ENCODE measurements at places on chromosomes 12 and 14.

DNA sequence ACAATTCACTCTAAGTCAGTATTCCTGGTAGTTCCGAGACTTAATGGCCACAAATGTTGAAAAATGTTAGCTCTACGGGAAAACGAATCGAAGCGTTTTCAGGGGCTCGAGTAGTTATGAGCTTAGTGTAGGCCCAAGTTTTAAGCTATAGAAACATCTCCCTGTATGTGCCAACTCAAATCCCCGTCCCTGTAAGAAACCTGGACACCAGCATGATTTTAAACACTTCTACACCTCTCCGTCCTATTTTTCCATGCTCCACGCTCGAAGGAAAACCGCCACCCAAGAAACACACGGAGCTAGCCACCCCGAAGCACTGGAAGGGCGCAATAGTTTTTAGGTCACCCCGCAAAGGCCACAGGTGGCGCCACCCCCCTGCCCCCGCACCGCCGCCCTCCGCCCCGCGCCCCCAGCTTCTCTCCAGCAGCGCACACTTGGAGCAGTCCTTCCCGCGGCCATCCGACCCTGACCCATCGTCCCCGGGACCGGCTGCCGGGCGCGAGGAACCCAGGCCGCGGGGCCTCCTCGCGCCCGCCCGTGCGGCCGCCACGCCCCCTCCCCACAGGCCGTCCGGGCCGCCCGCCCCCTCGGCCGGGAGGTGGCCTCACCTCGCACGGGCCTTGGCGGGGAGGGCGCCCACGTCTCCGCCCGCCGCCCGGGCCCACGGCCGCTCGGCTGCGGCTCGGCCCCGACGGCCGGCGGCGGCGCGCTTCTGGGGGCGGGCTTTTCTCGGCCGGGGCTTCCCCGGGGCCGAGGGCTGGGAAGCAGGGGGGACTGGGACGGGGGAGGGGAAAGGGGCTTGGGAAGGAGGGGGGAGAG lies 522 bp downstream of the R3HDM2 start:
- no peaks in the 10 kb centered on the region for H3K27me3 ChIP-seq
- no peak for DNase-seq
- H3K36me3 ChIP-seq, result no peaks in the 10 kb centered on the region
- peak overlapping the region; percentile 91 for H3K27ac ChIP-seq
- H3K4me3 ChIP-seq, result peak overlapping the region; percentile 87

DNA sequence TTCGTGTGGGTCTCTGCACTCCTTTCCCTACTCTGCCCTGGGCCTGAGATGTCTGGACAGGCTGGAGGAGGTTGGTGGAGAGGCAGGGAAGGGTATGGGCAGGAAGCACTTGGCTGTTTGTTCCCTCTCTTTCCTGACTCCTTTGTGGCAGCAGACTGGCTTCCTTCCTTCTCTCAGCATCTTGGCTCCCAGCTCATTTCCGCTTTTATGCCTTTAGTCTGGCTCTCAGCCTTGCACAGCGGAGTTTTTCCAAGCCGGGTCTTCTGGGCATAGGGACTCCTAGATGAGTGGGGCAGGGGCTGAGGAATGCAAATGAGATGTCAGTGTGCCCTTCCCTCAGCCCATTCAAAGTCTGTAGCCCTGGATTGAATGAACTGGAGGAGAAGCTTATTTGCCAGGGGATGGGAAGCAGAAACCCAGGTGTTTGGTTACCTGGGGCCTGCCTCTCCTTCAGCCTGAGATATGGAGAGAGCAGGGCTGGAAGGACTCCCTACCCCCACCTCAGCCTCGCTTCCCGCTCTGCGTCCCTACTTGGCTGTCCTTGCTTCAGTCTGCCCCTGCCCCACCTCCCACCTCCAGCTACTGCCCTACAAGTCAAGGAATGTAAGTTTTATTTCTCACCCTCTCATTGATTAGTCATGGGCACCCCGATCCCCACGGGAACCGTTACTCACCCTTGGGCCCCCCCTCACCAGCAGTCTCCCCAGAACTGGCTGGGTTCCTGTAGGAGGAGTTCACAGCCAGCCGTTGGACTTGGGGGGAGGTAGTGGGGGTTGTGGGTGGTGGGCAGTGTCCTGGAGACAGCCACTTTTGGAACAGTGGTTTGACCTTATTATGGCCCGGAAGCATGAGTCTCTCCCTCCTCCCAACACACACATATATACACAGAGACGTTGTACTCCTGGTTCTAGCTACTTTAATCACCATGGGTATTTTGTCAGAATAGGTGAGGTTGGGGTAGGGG lies 9.3 kb upstream of the ITGA5 start:
- H3K4me3 ChIP-seq, result no peak overlapping the region
- H3K27me3 ChIP-seq, result no peaks in the 10 kb centered on the region
- no peak for DNase-seq
- H3K4me1 ChIP-seq, result no peaks in the 10 kb centered on the region

DNA sequence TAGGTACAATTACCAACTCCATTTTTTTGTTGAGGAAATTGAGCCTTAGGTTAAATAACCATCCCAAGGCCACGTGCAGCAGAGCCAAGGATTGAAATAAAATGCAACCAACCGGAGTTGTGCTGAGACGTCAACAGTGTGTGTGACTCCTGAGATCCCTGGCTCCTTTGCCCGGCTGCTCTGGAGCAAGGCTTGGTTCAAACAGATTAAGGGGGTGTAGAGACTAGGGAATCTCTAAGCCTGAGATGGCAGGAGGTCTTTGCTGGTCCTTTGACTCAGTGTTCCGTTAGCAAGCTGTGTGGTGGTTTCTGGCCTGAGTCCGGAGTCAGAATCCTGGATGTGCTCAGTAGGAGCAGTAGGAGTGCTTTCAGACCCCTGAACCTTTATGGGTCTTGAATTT lies 1.4 kb upstream of the SLC8A3 start:
- H3K27me3 ChIP-seq, result no peaks in the 10 kb centered on the region
- H3K4me3 ChIP-seq, result no peak overlapping the region
- no peaks in the 10 kb centered on the region for H3K36me3 ChIP-seq
- peaks cover 23% of the 10 kb centered on the region for H3K4me1 ChIP-seq

- no peak overlapping the region for H3K4me3 ChIP-seq
- H3K27me3 ChIP-seq, result no peaks in the 10 kb centered on the region
- DNase-seq, result no peak
Measured at GRCh38 chr12:57781244-57781643, 1.3 kb upstream of the TSFM start.

Measured in Peyer's patch (tissue), 4 donors.